ENCODE measurements at places on chromosomes 2 and 18.

GRCh38 chr2:158968396-158969161 lies at the start of gene TANC1:
Gene TANC1 (plus strand): TSS chr2:158968640. CDS start chr2:159065911, 97,271 bp downstream.
- DNase-seq = peak; percentile 1

DNA sequence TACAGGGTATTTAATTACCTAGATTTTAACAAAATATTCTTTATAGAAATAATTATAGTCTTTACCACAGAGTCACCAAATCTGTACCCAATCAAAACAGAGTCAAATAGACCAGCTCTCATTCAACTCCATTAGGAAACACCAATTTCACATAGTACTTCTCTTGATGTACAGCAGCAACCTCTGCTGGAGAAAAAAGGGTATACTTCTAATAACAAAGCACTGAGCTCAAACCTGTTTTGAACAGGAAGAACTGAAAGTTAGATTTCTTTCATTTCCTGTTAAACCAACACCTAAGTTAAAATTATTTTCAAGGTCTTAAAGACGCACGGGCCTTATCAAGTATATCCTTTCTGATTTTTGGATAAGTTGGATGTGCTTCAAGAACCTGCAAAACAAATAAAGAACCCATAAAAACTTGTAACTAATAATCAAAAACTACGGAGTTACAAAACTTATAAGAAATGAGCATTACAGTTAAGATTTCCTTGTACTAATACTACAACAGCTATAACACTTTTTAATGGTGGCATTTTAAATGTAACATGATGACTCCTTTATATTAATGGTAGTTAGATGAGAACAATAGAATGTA lies 79.0 kb downstream of the TTC21B start:
- no peak for DNase-seq

DNA sequence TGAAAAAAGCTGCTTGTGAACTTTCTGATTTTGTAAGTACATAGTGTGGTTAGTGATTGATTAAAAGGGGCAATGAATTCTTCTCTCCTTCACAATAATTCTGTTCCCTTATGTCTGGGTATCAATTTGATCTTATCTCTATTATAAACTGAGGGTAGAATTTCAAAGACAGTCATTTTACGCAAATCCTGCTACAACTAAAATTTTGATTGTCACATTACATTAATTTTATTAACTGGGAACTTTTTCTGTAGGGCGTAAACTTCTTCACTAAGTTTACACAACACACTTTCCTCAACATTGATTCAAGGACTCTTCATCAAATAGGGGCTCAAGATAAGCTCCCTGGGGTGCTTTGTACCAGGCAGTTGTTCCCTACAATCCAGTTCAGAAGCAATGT lies 5.0 kb upstream of the SLC8A1 start:
- DNase-seq = no peak

GRCh38 chr2:20443276-20443920 lies 3.5 kb upstream of the RHOB start:
- no peak for DNase-seq

- no peak for DNase-seq
These were observed 112.4 kb upstream of the WDR75 start for GRCh38 chr2:189328848-189329245.

DNA sequence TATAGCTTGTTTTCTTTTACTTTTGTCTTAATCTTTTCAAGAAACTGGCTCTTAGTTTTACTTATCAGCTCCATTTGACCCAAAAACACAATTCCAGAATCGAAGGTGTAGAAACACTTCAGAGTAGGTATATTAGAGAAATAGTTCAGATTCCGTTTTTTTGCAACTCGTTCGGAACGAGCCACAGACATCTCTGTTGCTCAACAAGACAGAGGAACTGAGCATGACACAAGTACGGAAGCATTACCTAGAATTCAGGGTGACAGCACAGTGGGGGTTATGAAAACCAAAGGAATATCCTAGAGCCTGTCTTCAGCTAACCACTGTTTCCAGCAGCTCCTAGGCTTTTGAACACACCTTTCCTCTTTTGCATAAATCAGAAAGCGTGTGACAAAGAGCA lies 5.0 kb downstream of the HRH4 start:
- DNase-seq = no peak

GRCh38 chr2:203501873-203502272 lies 33.2 kb downstream of the RAPH1 start:
- no peak for DNase-seq

DNA sequence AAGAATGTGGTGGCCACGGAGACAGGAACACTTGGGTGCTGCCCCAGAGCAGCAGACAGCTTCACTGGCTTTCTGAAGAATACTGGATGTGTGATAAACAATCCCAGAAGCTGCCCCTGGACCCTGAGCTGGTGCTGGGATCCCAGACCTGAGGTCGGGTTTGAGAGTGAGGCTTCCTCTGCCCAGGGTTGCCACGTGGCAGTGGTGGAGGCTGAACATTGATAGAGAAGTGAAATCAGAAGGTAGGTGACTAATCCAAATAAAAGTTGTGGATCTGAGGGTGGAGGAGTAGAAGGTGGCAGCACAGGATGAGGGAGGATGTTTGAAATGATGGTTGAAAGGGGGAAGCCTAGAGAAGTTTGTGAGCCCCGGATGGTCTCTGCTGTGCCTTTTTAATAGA lies 64.0 kb downstream of the FMNL2 start:
- DNase-seq = no peak

- no peak for DNase-seq
These were observed 869.4 kb upstream of the ID2 start for GRCh38 chr2:7812231-7812995.

DNA sequence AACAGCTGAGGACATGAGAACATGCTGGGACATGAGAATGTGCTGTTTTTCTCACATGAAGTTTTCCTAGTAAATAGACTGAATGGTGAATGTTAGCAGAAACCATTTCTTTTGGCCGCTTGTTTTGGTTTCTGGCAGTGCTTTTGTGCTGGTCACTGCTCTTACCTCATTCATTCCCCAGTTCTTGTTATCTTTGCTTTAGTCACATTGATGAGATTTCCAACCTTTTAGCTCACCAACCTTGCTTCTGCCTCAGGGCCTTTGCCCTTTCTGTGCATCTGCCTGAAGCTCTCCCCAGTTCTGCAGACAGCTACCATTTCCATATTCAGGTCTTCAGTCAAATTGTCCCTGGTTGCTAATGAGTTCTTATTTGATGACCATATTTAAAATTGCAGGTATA lies 91.6 kb downstream of the PTPRM start:
- DNase-seq = no peak

DNA sequence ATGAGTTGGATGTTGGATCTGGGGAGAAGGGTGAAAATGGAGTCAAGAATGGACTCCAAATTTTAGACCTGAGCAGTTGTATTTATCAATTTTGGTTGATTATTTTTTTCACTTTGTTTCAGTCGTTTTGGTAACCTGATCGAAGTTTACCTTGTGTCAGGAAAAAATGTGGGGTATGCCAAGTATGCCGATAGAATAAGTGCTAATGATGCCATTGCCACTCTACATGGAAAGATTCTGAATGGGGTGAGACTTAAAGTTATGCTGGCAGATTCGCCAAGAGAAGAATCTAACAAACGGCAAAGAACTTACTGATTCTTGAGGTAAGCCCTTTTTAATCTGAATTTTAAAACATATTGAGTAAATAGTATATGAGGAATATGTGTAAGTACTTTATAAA lies 13.6 kb downstream of the RBM45 start:
- no peak for DNase-seq

GRCh38 chr2:230158468-230158867 lies 61.3 kb downstream of the SP110 start:
- DNase-seq = no peak

DNA sequence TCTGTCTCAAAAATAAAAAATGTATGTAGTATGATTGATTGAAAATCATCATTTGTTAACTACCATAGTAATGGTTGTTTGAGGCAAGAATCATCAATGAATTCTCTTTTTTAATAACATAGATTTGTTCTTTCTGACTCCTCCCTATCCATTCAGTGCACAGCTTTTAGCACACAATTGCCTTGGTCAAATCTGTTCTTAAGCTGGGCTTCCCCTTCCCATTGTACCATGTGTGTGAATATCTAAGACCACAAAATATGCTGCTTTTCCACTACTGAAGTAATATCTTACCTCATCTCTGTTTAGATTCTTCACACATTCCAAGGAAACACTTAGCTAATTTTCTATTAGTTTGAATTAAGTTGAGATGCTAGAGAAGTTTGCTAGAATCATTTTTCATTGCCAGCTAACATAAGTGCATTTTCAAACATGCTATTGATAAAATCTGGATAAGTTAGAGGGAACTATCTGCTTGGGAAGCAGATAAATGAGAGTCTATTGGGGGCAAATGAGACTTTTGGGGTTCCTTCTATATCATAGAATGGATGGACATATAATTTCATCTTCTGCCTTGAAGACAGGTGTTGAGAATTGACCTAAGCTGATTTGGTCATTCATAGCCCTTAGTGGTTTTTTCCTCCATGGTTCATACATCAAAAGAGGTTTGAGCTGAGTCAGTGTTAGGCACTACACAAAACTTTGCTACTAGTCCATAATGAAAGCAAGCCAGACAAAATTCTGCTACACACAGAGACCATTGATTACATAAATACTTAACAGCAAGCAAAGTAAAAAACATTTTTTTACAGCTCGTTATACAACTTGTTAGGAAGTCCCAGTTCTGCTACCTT lies 231.9 kb downstream of the PLCL1 start:
- DNase-seq = no peak

DNA sequence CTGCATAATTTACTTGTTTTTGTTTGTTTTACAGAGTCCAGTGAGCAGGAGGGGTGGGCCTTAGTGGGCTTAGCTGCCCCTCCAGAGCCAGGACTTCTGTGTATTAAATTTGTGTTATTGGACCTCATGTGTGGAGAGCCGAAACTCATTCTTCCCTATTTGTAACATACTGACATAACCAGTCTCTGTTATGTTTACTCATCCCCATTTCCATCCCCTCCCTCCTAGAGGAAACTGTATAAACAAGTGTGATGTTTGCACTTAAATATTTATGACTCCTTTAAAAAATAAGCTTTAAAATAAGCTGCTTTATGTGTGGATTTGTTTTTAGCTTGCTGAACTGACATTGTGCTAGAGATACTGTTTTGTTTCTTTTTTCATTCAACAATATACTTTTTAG lies 13.8 kb downstream of the ZNF512 start:
- DNase-seq = no peak

GRCh38 chr18:10412933-10413332 lies 41.5 kb upstream of the APCDD1 start:
- no peak for DNase-seq

GRCh38 chr2:219962801-219963200 lies 335.4 kb downstream of the SLC4A3 start:
- DNase-seq = no peak

GRCh38 chr2:25566694-25567093 lies 106.7 kb downstream of the DTNB start:
- no peak for DNase-seq

GRCh38 chr2:177225965-177226360 lies 13.4 kb downstream of the HNRNPA3 start:
- no peak for DNase-seq

DNA sequence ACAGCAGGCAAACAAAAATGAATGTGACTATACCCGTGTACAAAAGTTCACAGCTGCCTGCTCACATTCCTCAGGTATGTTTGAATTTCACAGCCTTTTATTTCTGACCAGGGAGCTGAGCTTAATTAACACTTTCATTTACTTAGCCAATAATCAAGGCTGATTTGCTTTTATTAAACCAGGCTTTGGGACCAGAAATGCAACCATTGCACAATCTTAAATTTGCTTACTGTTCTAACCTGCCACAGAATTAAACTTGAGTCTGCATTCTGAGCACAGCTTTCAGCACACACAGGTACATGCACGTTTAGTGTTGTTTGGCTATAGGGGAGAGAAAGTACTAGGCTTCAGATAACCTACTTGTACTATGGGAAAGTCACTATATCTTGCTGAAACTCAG lies 372.4 kb upstream of the ATP5MC3 start:
- DNase-seq = no peak

DNA sequence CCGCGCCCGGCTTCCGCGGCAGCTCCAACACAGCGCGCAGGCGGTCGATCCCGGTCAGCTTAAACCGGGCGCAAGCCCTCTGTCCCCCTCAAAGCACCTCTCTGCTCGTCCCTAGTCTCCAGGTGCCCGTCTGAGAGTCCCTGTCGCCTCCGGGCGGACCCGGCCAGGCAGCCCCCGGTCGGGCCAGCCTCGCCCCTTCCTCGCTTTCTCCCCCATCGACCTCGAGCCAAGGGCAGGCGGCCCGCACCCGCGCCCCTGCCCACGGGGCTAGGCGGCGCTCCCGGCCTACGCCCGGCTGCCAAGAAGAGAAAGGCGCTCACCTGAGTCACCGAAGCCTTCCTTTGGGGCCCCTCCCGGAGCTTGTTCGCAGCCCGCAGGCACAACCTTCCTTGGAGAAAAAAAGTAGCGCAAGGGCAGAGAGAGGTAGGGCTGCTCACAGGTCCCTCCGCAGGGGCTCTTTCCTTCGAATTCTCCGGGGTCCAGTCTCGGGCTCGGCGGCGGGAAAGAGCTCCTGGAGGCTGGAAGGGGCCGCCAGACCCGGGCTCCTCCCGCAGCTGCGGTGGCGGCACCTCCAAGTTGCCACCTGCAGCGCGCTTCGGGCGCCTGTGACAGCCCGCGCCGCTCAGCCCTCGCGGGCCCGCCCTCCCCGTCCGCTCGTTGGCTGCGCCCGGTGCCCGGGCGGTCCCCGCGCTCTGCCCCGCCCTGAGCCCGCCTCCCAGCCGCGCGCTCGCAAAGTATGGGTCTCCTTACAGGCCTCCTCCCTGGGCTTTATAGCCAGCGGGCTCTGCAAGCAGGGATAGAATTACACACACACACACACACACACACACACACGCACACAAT lies 86.5 kb upstream of the EPB41L3 start:
- no peak for DNase-seq

GRCh38 chr2:206217743-206218142 lies 56.7 kb upstream of the ZDBF2 start:
- DNase-seq = no peak

- DNase-seq = no peak
These were observed 198.2 kb downstream of the PARD3B start for GRCh38 chr2:204743393-204743960.

GRCh38 chr2:46068636-46069035 lies 228.6 kb upstream of the EPAS1 start:
- DNase-seq = no peak

- DNase-seq = no peak
These were observed 107.3 kb upstream of the IL1R2 start for GRCh38 chr2:101884423-101884822.

GRCh38 chr2:217185265-217185995 lies 325.6 kb upstream of the TNP1 start:
- DNase-seq = no peak

DNA sequence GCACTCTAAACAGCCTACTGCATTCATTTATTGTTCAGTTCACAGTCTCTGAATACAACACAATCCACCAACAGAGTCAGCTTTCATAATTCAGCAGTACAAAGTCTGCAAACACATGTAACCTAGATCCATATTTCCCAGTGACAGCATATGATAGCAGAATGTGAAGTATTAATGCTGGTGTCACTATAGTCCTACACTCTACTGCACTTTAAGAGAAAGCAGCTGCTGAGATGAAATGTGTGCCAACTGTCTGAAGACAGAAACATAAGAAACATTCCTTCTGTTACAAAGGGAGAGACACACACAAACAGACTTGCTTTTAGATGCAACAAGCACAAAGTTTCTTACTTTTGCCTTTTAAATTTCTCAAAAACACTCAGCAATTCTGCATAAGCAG lies 441.8 kb downstream of the ZEB2 start:
- no peak for DNase-seq

All from activated CD8-positive, alpha-beta memory T cell treated with anti-CD3 and anti-CD28 coated beads for 1 hour (primary cell).